Anterior cingulate cortex (tissue), 58 donors: ENCODE measurements at places on chromosomes 13 and 19.
A peak's percentile ranks its signal among the peaks of the same experiment; 100 is the strongest.

- no peak for DNase-seq
Observed at GRCh38 chr13:105642511-105642958, 892.9 kb downstream of the EFNB2 start.

DNA sequence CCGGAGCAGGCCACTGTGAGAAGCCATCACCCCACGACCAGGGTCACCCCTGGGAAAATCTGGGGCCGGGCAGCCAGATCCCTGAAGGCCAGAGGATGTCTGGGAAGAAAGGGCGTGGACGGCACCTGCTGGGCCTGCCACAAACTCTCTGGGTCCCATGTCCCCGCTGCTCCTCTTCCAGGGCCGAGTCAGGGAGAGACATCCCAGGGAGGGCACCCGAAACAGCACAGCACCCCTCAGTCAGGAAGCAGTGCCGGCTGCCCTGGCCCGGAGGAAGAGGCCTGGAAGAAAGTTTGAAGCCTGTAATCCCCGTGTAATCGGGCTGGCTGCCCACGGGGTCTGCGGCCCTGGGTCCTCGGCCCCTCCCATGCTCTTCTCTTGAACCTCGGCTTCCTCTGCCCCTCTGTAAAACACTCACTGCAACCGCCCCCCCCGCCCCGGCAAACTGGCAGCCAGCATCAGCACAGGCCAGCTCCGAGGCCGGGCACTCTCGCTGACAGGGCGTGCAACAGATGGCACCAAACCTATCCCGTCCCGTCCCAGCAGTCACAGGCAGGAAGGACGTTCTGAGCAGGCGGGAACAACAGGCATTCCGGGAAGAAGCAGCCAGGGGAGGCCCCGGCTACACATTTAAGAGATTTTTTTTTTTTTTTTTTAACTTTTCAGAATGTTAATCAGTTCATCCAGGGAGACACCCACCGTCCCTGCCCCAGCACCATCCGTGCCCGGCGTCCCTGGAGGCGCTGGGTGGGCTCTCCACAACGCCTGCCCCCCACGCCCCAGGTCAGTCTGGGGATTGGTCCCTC lies 1.5 kb downstream of the SBNO2 start:
- DNase-seq: peak; percentile 60

DNA sequence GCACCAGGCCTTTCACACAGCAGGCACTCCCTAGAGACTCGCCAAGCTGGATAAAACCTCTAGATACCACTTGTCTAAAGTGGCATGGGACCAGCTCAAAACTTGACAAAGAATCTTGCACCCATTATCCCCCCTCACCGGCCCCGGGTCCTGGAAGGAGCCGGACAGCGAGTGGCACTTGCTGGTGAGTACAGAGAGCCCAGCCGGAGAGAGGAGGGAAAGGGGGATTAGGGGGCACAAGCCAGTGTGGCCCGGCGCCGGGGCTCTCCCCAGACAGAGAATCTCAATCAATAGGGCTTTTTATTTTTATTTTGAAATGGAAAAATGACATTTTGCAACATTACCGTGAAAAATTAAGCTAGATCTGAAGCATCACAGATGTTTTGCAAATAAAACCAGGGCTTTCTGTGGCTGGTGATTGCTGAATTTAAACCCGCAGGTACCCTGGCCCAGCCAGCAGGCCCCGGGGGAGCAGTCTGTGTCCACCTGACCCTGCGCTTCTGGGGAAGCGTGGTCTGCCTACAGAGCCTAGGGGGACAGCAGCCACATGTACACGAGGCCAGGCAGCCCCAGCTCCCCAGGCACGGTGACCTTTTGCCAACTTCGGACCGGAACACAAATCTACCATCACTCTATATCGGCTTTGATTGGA lies 10.0 kb upstream of the VSTM2B start:
- no peak for DNase-seq

GRCh38 chr13:102726430-102726829 lies 31.6 kb upstream of the METTL21C start:
- no peak for DNase-seq
